ENCODE measurements at places on chromosomes 3 and 15. TPM values are rescaled to one million over a fixed set of nuclear protein-coding genes. Genes with fewer than 3 reads are reported as not detected.

The IL5RA gene
- 0.17 TPM for total RNA-seq

The GHRL gene
- total RNA-seq, result not detected

The CCDC80 gene
- 80.0 TPM for total RNA-seq

The KCNAB1 gene
- total RNA-seq, result 2.4 TPM

The IGSF11 gene
- 1.6 TPM for total RNA-seq

Data from left ventricle myocardium superior (tissue), 1 donor.